Frontal cortex (tissue), 4 donors: ENCODE measurements at places on chromosomes 7 and 10.
A peak's percentile ranks its signal among the peaks of the same experiment; 100 is the strongest.

- no peak for DNase-seq
Measured at GRCh38 chr7:34225193-34225592, 319.9 kb downstream of the BMPER start.

DNA sequence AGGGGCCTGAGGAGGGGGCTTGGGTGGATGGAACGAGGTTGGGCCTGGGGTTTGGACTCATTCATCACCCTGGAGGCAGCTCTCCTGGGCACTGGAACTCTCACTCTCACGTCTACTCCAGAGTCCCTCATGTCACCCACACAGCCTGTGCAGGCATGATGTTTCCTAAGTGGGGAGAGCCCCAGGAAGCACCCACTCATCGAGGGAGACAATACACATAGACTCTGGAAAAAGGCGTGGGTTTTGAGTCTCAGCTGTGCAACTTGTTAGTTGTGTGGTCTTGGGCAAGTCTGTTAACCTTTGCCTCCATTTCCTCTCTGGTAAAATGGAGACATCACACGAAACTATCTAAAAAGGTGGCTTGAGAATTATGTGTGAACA is 25.9 kb upstream of the RBM20 start:
- DNase-seq: no peak

DNA sequence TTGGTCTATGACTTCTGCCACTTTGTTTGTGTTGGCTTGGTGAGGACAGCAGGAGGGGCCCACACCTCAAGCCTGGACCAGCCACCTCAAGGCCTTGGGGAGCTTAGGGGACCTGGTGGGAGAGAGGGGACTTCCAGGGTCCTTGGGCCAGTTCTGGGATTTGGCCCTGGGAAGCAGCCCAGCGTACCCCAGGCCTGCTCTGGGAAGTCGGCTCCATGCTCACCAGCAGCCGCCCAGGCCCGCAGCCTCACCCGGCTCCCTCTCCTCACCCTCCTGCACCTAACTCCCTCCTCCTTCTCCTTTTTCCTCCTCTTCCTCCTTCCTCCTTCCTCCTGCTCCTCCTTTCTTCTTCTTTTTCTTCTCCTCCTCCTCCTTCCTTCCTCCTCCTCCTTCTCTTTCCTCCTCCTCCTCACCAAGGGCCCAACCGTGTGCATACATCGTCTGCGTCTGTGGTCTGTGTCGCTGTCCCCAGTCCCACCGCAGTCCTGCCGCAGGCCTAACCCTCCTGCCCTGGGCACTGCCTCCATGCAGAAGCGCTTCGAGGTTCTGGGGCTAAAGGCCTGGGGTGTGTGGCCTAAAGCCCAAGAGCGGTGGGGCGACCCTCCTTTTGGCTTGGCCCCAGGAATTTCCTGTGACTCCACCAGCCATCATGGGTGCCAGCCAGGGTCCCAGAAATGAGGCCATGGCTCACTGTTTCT is 5.3 kb downstream of the EN2 start:
- DNase-seq: no peak

DNA sequence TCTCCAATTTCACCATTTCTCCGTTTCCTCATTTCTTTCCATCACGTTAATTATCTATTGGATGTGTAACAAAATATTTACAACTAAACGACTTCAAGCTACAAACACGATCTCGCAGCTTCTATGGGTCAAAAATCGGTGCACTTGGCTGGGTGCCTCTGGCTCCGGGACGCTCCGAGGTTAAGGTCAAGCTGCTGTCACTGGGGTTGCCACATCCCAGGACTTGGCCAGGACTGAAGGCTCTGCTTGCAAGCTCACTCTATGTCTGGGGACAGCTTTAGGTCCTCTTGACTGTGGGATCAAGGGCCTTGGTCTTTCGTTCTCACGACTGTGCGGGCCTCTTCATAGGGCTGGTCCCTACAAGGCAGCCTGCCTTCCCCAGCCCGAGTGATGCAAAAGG is 159.7 kb downstream of the CCDC3 start:
- no peak for DNase-seq

DNA sequence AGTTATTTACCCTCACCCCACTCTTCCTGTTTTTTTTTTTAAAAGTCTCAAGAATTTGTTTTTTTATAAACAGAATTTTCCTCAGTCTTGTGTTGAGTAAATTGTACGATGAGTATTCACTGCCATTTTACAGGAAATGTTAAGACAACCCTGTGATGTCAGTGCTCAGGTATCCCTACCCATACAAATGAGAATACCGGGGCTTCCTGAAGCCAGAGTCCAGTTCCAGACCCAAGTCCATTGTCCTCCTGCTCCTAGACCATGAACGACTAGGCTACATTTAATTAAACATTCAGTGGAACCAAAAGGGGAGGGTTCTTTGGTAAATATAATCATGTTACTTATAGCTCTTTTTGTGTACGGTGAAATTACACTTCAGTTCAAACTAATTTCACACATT is 79.2 kb downstream of the GNAI1 start:
- no peak for DNase-seq

GRCh38 chr7:75989500-75990388 is 4.7 kb downstream of the TMEM120A start:
- no peak for DNase-seq

DNA sequence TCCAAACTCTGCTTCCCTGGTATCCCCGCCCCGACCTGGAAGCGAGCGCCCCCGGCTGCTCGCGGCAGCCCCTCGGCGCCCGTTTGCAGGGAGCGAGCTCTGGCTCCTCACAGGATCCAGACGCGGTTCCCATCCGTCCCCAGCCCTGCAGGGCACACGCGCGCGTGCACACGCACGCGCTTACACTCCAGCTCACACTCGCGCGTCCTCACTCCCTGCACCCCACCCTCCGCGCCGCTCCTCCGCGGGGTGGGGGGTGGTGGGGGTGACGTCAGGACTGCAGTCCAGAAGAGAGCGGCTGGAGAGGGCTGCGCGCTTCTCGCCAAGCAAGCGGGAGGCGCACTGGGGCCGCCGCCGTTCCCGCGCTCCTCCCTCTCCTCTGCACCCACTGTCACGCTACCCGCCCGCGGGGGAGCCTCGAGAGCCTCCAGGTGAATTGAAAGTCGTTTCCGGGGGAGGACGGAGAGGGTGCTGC is 255.6 kb downstream of the OTUD1 start:
- peak; percentile 23 for DNase-seq

GRCh38 chr10:65903620-65904019 is 1022.2 kb upstream of the LRRTM3 start:
- no peak for DNase-seq

DNA sequence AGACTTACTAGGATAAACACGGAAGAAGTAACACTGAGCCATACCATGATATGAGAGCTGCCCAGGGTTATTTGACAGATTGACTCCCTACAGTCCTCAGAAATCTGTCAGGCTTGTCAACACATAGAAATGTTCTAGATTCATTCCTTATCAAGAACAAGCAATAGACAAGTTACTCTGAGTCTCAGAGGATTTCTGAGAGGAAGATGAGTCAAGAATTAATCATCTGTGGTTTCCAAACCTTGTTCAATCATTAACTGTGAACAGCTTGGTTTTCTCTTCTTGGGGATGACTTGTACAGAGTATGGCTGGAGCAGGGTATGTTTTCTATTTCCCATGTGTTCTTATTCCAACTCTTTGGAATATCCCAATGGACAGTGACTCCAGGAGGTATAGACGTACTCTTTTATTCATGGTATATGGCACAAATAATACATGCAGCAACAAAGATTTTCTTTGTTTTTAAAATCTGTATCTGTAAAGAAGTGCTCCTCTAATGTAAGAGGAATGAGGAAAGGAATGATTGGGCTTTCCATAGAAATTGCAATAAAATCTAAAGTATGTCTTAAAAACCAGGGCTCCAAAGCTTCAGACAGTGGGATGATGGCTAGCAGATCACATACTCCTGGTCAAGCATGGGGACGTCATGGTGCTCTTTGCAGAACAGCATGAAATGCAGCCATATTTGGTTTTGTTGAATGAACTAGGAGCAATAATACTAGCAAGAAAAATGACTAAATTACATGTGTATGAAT is 11.9 kb upstream of the SFR1 start:
- no peak for DNase-seq

- no peak for DNase-seq
Measured at GRCh38 chr7:156751319-156751718, 110.7 kb downstream of the RNF32 start.

GRCh38 chr7:109834851-109835250 is 1256.1 kb upstream of the LRRN3 start:
- DNase-seq: no peak

DNA sequence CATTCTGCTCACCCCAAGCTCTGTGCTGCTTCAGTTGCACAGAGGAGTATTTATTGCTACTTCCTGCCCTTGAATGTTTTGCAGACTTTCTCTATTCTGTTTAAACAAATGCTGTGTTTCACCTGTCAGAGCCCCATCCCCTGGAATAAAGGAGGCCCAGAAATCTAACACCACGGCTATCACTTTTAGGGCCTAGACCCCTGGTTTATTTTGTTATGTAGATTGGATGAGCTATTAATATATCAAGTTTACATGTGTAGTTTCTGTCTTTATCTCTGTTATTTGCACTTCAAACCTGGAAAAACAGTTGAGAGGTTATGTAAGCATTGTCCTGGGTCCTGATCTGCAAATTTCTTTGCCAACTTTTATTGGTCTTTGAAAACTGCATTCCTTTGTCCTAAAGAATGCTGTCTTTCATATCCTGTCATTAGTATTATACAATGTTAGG is 630.1 kb downstream of the PARD3 start:
- no peak for DNase-seq

- no peak for DNase-seq
Measured at GRCh38 chr10:112843623-112844022, 106.4 kb upstream of the TCF7L2 start.

- no peak for DNase-seq
Measured at GRCh38 chr7:103955985-103956384, 33.5 kb downstream of the RELN start.
